ENCODE measurements at places on chromosomes 16 and 17. TPM values are rescaled to one million over a fixed set of nuclear protein-coding genes. Genes with fewer than 3 reads are reported as not detected.

DNA sequence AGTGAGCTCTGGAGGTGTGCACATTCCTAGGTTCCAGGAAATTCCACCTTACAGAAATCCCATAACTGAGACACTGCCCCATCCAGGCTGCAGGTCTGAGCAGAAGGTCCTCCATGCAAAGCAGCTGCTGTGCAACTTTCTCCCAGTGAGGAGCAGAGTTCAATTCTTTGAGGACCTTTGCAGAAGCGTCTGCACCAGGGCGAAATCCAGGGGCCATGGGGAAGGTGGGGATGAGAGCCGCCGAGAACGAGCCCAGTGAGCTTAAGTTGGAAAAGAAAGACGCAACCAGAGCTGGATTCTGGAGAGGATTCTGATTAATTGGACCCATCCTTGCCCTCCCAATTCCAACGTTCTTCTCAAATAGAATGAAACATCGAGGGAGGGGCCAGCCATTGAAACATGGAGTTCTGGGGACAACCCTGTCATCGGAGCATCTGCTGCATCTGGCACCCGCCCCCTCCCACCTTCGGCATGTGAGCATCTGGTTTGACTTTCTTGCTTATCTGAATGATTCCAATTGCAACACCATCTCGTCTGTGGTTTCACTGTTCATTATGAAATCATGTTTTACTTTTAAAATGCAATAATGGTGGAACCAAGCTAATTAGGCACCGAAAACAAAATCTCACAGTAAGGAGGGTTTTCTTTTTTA, 190.6 kb upstream of the FOXF1 start:
- no peak for DNase-seq

DNA sequence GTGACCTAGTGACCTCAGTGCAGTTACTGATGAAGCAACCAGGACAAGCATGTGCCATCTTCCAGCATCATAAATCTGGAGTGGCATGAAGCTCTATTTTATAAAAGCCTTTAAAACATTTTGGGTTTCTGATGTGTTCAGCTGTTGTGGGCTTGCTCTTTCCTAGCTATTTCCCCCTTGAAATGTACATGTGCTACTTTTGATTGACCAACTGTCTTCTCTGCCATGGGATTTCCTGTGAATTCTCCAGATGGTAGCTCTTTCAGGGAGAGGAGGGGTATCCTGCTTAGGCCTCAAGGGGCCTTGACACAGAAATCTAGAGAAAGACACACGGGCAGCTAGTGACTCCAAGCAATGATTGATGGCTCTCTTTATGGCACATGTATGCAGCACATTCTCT, 1.9 kb upstream of the ASIC2 start:
- DNase-seq, result no peak

The KRTAP9-2 gene
- not detected for total RNA-seq

GRCh38 chr17:73282629-73283028, 20.9 kb upstream of the CPSF4L start:
- DNase-seq, result no peak

The SEPTIN1 gene
- 3.3 TPM for total RNA-seq

DNA sequence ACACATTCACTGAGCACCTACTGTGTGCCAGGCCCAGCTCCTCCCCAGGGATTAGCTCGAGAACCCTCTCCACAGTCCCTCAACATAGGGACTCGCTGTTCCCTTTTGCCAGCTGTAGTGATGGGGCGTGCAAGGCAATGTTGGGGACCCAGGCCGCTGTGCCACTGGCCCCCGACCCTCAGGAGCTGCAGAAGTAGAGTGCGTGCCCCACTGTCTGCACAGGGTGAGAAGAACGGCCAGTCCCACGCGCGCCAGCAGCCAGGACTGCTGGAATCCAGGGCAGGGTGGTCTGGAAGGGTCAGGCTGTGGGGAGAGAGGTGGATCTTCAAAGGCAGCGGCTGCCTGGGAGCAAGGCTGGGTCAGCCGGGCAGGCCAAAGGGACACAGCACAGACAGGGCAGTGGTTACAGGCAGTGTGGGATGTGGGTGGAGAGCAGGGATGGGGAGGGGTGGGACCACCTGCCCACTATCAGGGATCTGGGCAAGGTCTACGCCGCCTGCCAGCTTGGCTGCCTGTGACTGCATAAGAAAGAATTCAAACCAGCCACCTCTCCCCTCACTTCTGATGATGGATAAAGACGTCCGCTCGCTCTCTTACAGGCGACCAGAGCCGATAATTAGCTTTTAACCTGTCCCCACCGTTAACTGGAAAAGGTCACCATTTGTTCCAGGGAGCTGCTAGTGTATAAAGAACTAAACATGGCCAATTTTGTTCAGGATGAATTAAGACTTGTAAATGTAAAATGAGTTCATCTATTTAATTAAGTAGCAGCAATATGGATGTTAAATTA, 86.7 kb upstream of the GSE1 start:
- DNase-seq, result no peak

The AMZ2 gene
- 27.1 TPM for total RNA-seq

GRCh38 chr17:57447990-57448758, 191.9 kb downstream of the MSI2 start:
- no peak for DNase-seq

The CSH2 gene
- total RNA-seq, result not detected

The CTRB1 gene
- total RNA-seq, result 6.5 TPM

GRCh38 chr17:7072406-7072805, 7.6 kb downstream of the CLEC10A start:
- DNase-seq, result no peak

- peak; percentile 92 for DNase-seq
Measured at GRCh38 chr16:49859125-49859811, 3.4 kb upstream of the ZNF423 start.

DNA sequence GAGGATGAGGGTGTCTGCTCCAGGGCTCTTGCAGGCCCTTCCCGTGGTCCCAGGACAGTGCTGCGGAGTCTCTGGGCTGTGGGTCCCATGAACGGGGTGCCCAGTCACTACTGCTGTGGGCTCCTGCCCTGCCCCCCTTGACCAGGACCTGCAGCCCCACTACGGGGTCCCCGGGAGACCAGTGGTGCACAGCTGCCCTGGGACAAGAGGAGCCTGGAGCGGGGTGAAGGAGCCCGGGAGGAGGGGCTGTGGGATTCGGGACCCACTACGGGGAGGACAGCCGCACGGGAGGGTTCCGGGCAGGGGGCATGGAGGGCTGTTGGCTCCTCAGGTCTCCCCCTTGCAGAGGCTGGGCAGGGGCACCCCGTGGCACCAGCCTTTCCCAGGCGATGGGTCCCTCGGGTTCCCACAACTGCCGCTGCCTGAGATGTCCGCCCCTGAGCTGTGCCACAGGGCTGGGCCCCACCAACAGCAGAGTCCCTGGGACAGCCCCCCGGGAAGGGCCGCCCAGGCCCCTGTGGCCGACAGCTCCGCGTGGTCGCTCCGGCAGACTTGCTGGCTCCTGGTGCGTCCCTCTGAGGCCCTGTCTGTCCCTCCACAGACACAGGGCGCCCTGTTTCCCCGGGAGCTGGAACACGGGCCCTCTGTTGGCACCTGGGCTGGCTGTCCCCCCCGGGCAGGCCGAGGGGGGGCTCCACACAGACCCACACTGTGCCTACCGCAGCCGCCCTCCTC, 52.1 kb upstream of the GNG13 start:
- no peak for DNase-seq

The USH1G gene
- not detected for total RNA-seq

DNA sequence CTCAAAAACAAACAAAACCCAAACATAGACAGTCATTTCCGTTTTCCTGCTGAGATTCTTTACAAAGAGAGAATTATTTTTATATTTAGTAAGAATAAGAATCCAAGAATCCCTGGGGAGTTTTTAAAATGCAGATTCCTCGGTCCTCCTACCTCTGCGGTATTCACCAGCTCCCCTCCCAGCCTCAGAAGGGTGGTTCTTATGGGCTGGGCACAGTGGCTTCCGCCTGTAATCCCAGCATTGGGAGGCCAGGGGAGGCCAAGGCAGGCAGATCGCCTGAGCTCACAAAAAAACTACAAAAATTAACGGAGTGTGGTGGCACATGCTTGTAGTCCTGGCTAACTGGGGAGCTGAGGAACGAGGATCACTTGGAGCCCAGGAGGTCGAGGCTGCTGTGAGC, 26.7 kb upstream of the USP7 start:
- DNase-seq, result no peak

The ZDHHC7 gene
- total RNA-seq, result 51.7 TPM

The WFIKKN1 gene
- total RNA-seq, result 0.31 TPM

Measured in lung (tissue), 17 donors.